Vagina (tissue), 2 donors: ENCODE measurements at places on chromosomes 12 and 14.

GRCh38 chr12:121651320-121651719 lies 18.1 kb downstream of the MORN3 start:
- DNase-seq: no peak

- DNase-seq: no peak
Measured at GRCh38 chr12:107986183-107986582, 142.9 kb upstream of the WSCD2 start.

GRCh38 chr14:24042746-24043145 lies 9.1 kb upstream of the CARMIL3 start:
- no peak for DNase-seq

DNA sequence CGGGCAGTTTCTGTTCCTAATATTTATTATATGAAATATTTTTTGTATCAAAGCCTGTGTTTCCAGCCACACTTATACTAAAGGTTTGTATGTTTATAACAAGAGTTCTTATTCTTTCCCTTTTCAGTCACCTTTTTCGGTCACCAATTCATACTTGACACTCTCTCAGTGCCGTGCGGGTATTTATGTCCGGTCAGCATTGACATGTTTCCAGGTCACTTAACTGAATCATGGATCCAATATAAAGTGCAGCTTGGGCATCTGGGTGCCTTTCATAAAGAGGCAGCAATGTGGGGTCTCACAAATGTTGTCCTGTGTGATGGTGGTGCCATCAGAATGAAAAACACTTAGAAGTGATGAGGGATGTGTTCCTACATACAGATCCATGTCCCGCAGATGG lies 141.3 kb downstream of the ERC1 start:
- DNase-seq: no peak

DNA sequence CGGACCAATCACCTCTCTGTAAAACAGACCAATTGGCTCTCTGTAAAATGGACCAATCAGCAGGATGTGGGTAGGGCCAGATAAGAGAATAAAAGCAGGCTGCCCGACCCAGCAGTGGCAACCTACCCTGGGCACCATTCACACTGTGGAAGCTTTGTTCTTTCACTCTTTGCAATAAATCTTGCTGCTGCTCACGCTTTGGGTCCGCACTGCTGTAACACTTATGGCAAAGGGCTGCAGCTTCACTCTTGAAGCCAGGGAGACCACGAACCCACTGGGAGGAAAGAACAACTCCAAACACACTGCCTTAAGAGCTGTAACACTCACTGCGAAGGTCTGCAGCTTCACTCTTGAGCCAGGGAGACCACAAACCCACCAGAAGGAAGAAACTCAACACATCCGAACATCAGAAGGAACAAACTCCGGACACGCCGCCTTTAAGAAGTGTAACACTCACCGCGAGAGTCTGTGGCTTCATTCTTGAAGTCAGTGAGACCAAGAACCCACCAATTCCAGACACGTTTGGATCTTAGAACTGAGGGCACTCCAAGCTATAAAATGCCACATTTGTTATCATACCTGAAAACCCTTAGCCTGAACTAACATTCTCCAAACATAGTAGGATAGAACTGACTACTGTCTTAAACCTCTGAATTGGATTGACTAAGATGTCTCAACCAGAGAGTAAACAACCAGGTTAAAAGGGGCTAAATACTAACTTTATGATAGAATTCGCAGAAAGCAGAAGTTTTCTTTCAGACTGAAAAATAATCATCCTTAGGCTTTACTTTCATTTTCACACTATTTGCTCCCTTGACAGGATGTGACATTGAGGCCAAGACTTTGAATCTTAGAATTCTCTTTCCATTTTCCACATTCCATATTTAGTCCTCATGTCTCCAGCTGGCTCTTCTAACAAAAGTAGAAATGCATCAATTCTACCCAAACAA lies 33.6 kb downstream of the CDKL1 start:
- DNase-seq: no peak

DNA sequence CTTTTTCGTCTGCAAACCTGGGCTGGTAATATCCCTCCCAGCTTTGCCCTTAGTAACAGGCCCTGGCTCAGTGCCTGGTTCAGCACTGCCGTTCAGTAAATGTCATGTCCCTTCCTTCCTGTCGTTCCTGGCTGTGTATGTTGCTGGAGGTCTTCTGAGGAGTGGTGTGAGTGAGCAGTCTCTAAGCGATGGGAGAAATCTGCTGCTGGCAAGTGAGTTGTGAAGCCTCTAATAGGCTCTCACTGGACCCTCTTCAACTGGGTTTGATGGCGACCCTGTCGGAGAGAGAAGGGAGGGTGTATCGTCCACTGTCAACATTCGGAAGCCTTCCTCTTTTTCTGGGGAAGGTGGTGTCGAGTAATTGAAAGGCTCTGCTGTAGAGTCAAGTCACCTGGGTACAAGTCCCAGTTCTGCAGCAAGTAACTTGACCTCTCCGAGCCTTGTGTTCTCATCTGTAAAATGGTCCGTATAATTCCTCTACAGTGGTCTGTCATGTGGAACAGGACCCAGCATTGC lies 62.8 kb downstream of the HRK start:
- no peak for DNase-seq

- DNase-seq: no peak
Measured at GRCh38 chr14:55077170-55078151, 26.0 kb downstream of the MAPK1IP1L start.

DNA sequence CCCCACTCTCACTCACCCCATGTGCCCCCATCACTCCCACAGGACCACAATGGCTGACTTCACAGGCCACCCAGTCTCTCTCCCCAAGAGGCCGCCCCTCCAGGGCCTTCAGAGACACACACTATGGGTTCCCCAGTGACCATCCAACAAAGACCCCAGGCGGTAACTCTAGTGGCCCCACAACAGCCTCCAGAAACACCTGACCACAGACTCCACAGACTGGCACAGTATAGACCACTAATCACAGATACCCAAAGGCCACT lies 3.0 kb downstream of the ZNF605 start:
- DNase-seq: no peak

DNA sequence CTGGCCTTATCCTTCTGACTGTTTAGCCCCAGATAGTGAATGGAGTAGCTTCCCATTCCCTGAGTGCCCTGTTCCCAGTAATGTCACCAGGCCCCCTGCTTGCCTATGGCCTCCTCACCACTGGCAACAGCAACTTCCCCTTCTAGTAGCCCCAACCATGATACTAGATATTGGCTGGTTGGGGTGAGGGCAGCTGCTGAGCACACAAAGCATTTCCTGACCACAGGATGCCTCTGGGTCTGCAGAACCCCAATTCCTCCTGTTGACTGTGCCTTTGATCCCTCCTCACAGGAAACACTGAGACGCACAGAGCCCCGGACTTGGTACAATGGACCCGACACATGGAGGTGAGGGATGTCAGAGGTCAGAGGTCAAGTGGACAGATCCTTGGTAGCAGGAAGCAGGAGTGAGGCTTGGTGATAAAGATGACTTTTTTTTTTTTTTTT lies 597 bp downstream of the SOAT2 start:
- no peak for DNase-seq

DNA sequence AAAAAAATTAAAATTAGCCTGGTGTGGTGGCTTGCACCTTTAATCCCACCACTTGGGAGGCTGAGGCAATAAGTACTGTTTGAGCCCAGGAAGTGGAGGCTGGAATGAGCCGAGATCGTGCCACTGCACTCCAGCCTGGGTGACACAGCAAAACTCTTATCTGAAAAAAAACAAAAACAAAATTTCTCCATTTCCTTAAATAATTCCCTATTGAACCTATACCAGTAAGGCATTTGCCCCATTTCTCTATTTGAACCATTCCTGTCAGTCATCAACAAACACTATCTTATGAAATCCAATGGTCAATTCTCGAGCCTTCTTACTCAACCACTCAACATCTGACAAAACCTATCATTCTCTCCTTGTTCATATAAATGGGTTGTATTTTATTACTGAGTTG lies 14.7 kb downstream of the SLC2A14 start:
- DNase-seq: no peak
